Motor neuron (in vitro differentiated cells): ENCODE measurements at places on chromosomes 11 and 22. TPM values are rescaled to one million over a fixed set of nuclear protein-coding genes. Genes with fewer than 3 reads are reported as not detected.

Gene KAT5
- 50.0 and 54.8 TPM in 2 replicates for total RNA-seq

DNA sequence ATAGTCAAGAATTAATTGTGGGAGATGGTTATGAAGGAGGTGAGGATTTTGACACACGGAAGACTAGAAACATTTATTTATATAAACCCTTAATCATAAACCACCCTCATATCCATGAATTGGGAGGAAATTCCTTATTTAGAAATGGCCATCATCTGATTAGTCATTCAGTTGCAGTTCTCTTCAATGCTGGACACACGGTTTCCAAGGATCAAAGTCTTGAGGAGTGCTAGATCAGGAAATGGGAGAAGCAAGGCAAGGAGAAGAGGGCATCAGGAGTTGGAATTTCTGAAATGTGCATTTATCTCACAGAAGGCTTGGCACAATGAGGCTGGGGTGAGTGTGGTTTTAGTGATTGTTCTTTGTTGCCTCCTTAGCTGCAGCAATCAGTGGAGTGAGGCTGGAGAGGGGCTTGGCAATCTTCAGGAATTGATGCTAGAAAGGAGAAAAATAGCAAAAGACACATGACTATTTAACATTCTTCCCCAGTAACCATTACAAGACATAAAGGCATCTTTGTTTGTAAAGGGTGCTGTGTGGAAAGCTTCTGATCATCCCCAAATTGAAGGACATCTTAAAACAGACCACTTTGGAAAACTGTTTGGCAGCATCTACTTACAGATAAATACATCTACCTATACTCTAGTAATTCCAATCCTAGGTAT lies 21.6 kb upstream of the GDPD4 start:
- no peak for ATAC-seq

DNA sequence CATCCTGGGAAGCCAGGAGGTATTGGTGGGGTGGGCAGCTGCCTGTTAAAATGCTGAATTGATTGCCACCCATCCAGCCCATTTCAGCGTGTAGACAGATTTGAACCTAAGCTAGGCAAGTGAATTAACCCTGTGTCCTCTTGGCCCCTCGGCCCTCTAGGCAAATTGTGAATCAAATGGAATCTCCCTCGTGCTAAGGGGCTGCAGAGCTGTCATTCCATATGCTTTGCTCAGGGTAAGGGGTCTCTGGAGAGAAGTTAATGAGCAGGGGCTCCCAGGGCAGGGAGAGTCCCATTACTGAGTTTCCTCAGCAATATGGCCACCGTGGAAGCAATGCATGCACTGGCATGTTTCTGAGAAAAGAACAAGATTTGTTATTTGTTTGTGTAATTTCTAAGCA lies 117.7 kb upstream of the RCN1 start:
- no peak for ATAC-seq

Gene APOA4
- not detected in 2 replicates for total RNA-seq

- ATAC-seq: peak; percentile 41
These were observed 648 bp downstream of the FOSL1 start for GRCh38 chr11:65899356-65900124.
